ENCODE measurements at places on chromosomes 5 and 9.

GRCh38 chr5:94391996-94392395 lies 226.4 kb downstream of the KIAA0825 start:
- DNase-seq = no peak

GRCh38 chr5:76556511-76557221 lies 66.5 kb downstream of the F2RL2 start:
- no peak for DNase-seq

DNA sequence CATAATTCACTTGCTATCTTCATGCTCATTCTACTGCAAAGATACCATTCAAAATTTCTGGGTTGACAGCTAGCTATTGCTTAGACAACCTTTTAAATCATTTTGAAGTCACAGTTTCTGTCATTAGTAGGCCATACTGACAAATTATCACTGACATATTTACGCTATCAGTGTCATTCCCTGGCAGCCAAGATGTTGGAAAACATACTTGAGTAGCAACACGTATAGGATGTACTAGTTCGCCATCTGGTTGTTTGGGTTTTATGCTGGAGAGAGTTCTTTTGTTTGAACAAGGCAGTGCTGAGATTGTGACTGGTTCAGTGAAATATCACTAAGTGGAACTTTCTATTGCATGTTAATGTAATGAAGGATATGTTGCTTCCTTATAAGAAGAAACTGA lies 621.9 kb downstream of the DTWD2 start:
- no peak for DNase-seq

- no peak for DNase-seq
Measured at GRCh38 chr9:69980591-69980990, 63.1 kb upstream of the MAMDC2 start.

DNA sequence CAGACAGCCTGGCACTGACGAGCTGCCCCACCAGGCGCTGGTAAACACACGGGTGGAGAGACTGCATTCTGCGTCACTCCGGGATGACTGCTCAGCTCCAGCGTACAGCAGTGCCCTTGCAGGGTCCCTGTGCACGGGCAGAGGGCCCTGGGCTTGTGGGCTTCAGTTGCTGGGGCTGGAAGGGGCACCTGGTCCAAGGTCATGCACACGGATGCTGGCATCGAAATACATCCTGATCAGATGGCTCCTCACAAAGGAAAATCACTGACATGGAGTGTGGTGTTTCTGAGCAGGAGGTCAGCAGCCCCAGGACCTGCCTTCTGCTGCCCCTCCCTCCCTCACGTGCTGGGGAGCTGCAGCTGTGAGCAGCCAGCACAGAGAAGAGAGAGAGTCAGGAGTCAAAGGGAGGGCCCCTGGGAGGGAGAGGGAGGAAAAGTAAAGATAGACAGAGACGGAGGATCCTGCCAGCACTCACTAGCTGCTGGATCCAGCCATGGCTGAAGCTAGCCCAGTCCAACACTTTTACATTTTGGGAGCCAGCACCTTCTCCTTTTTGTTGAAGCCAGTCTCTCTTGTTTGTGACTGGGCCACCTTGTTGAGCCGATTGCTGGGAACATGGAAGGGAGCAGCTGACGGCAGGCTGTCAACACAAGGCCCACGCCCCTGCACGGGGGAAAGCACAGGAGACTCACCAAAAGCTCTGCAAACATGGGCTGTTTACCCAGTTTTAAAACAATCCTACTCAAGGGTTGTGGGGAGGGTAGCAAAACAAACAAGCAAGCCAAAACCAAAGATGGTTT lies 166.5 kb upstream of the PHYKPL start:
- DNase-seq = peak; percentile 13

- no peak for DNase-seq
Measured at GRCh38 chr5:112257976-112258375, 161.1 kb downstream of the EPB41L4A start.

DNA sequence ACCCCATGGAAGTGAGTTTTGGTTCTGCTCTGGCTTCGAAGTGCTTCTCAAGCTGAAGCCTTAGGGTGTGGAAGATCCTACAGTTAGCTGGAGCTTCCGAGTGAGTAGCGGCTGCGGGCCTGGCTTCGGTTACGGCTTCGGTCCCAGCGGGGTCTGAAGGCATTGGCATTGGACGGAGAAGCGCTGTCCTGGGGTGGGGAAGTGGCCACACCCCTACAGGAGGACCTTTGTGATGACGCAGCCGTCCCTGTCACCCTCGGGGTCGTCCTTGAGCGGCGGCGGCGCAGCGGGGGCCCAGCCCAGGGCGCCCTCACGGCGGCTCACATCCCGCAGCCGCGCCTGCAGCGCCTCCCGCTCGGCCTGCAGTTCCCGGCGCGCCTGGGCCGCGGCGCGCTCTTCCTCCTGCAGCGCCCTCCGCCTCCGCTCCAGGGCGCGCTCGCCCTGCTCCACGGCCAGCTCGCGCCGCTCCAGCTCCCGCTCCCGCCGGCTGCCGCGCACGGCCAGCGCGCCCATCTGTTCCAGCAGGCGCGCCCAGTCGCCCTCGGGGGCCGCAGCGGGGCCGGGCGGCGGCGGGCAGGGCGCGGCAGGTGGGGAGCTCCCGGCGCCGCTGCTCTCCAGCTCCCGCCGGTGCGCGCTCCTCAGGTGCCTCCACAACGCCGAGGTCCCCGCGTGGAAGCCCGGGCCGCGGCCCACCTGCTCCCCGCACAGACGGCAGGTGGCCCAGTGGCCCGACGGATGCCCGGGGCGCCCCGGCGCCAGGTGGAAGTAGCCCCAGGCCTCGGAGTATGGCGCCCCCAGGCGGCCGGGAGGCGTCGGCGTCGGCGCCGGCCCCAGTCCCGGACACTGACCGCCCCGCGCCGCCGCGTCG lies 9.9 kb downstream of the ZBED3 start:
- DNase-seq = no peak

- no peak for DNase-seq
Measured at GRCh38 chr5:147832541-147832940, 1.1 kb upstream of the SPINK1 start.

DNA sequence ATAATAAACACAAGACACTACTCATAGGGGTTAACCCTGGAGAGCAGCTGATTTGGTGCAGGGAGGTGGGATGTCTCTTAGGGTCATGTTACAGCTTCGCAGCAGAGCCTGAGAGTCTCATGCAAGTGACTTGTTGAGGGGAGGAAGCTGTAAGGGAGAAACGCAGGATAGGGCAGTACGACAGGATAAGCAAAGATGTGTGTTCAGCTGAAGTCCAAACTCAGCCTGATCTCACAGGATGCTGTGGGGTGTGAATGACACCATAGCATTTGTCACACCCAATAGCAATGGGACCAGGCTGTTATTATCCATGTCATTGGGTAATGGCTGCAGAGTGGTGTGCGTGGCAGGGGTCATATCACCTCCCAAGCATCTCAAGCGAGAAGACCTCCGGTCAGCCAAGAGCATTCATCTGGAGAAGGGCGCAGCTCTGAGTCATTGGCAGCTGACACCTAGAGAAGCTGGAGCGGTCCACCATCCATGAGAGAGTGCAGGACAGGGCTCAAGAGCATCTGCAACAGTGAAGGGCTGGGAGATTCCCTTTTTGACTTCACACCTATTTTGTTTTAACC lies 49.2 kb upstream of the RPL26L1 start:
- DNase-seq = no peak

DNA sequence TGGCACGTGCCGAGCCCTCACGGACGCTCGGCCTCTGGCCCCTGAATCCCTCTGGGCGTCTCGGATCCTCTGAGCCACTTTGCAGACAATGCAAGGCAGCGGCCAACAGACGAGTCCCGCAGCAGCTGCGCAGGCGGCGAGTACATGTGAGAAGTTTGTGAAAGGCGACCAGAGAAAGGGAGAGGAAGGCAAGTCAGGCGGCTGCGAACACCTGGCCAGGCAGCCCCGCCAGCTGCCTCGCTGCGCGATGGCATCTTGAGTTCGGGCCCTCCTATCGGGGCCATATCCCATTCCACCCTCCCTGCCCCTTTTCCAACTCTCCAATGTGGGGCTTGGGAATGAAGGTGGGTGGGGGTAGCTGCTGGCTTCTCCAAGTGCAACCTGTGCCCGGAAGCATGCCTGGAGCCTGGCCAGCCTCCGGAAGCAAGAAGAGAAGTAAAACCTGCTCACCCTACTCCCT lies 4.5 kb upstream of the POU4F3 start:
- DNase-seq = no peak

DNA sequence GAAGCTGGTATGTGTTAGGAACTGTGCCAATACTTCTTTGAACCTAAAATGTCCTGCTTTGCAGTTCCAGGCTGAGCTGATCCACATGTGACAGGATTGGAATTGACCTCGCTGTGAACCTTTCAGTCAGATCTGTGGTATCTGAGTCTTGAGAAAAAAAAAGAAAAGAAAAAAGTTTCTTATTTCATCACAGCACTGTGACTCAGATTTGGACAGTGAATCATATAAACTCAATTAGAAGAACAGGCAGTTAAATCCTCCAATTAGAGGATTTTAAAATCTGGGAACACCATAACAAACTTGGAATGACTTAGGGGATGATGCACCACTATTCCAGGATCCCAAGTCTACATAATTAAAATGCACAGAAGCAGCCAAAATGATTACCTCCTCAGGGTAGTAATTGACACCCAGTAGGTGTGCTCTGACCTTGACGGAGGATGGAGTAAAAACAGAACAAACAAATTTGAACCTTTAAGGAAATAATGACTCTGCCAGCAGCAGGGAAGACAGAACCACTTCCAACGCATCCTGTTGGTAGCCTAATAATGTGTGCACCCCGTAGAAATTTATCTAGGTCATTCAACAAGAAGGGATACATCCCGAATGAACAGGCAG lies 57.8 kb upstream of the RAI14 start:
- no peak for DNase-seq

DNA sequence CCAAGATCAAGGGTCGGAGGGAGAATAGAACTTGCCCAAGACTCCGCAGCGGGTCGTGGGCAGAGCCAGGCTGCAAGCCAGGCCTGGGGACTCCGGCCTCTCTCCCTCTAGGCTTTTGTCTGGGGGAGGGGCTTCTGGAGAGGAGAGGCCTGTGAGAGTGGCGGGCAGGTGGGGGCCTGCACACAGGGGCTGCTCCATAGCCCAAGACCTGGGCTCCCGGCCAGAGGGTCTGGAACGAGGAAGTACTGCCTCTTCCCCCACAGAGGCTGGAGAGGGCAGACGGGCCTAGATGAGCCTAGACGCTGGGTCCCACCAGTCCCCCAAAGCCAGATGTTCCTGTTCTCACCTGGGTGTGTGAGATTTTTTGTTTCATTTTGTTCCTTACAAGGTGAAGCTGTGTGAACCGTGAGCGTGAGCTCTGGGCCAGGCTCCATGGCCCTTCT lies 5.2 kb upstream of the ST6GALNAC6 start:
- DNase-seq = no peak

GRCh38 chr5:105230516-105231157 lies 1668.0 kb upstream of the NUDT12 start:
- no peak for DNase-seq

- DNase-seq = no peak
Measured at GRCh38 chr5:123617561-123617960, 105.6 kb downstream of the CSNK1G3 start.

- no peak for DNase-seq
Measured at GRCh38 chr9:116501871-116502270, 185.2 kb upstream of the TRIM32 start.

DNA sequence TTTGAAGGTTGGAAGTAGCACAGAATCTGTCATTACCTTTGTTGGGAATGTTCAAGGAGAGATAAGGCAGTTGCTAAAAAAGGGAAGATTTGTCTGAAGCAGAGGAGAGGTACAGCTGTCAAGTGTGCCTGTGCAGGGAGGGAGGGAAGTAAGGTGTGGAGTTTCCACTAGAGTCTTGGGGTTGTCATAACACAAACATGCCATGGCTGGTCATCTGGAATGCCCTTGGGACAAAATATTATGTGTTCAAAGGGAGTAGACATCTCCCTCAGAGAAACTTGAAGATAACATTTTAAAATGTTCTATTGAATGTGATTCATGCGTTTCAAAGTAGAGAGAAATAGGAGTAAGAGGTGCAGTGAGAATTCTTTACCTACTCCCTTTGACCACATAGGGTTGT lies 95.0 kb downstream of the MUSK start:
- DNase-seq = no peak

GRCh38 chr9:122252796-122253195 lies 11.8 kb downstream of the RBM18 start:
- DNase-seq = no peak

GRCh38 chr9:103811462-103811861 lies 282.6 kb upstream of the SMC2 start:
- DNase-seq = no peak

DNA sequence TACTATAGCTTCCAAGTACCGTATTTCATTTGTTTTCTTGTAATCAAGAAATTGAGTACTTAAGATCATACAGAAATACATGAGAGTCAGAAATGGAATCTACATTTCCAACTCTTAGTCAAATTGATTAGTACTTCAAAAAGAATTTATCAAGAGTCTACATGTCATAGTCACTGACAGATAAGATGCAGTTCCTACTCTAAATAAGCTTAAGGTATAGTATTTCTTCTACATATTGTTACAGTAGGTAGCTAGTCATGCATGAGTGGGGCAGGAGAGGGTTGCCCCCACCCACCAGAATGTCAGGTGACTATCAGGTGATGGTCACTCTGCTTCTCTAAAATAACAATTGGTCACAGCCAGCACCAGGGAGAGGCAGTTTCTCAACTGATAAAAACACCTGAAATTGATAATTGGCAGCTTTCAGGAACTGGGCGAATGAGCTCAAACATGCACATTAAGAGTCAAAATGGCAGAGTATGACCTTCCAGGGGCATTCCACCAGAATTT lies 2.9 kb downstream of the BAAT start:
- no peak for DNase-seq

DNA sequence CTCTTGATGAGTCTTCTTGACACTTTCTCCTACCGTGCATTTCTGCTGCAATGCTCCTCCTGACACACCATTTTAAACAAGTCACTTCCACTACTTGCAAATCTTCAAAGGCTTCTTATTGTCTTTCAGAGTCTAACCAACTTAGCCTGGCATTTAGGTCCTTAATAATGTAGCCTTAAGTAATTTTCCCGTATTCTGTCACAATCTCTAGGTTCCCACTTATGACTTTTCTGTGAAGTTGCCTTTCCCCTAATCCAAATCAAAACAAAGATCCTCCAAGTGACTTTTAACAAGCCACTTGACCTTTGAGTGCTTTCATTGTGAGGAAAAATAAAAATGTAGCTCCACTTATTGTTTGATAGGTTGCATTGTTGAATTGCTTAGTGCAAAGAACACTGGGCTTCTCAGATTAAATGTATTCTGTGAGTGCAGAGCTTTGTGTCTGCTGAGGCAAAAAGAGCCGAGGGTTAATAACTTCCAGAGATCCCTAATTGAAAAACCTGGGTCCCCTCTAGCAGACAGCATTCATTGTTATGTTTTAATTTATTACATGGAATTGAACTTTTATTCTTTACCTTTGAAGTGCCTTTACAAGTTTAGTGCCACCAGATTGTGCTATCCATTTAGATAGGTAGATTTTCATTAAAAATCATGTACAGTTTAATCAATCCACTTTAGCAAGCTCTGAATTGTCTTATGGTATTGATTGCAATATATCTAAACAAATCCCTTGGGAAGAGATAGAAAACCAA lies 341.7 kb upstream of the TYRP1 start:
- no peak for DNase-seq

DNA sequence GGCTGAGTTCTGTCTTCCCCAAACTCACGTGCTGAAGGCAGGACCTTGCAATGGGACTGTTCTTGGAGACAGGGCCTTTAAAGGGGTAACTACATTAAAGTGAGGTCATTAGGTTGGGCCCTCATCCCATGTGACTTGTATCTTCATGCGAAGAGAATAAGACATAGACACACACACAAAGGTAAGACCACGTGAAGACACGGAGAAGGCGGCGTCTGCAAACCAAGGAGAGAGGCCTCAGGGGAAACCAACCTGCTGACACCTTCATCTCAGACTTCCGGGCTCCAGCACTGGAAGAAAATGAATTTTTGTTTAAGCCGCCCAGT lies 50.7 kb upstream of the KCNMB1 start:
- no peak for DNase-seq

All from SHP77 (cell line).